Renal pelvis (tissue), 12 donors: ENCODE measurements at places on chromosomes 1 and 21.

- no peak for DNase-seq
Measured at GRCh38 chr1:16249596-16250241, 12.7 kb upstream of the CPLANE2 start.

DNA sequence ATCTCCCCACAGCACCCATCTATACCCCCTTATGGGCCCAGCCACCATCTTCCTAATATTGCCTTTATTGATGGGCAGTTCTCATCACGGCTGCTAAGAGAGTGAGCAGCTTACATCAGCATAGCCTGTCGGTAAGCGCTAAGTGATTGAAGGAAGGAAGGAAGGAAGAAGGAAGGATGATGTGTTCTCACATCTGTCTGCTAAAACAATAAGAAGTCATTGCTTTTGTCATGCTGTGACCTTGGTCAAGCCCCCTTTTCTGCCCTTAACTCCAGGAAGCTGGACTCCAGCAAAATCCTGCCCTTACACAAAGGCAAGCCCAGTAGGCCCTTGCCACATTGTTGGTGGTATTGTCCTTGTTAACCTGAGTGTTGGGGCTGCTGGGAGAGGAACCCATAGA is 165.0 kb downstream of the ETS2 start:
- DNase-seq = no peak

GRCh38 chr1:7614576-7615074 is 156.5 kb upstream of the VAMP3 start:
- DNase-seq = no peak

DNA sequence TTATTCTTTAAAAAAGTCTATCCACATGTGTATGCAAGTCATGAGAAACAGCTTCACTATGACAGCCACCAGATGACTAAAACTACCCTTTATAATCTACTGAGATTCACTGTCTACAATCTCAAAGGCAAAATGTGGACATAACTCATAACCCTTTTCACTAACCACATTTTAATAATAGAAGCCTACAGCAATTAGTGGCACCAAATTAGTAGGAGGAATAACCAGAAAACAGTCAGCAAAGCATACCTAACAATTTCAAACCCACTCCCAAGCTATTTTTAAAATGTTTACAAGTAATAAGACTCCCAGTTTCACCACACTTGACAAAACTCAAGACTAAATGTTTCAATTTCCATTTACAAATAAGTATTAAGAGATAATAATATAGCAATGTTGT is 442.9 kb downstream of the PTPRC start:
- DNase-seq = no peak

DNA sequence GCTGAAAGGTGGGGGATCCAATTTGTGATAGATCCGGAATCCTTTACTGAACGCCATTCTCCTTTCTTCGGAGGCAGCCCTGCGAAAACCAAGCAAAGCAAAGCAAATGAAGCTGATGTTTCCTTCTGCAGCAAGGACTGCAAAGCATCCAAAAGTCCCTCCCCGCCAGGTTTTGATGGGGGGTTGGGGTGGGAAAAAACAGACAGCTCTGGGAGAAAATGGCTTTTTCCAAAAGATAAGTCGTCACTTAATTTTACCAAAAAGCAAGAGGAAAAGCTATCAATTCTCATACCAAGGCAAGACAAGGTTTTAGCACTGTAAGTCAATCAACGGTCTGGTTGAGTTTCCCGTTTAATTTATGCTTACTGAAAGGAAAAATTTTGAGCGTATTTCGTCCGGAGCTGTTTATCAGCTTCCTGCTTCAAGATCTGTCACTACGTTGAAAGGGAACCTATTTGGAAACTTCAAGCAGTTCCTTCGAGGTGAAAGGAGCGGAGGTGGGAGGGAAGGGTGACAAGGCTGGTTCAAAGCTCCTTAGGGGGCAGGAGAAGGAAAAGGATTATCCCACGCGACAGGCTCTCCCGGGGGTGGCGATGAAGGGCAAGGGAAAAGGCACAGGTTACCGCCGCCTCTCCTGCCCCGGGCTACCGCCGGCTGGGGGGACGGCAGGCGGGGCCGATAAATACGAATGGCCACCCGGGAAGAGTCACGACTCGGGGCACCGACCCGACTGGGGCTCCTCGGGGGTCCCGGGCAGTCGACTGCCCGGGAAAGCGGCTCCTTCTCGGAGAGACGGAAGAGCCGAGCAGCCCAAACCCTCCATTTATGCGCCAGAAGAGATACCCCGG is 750 bp downstream of the SYNJ1 start:
- DNase-seq = peak; percentile 28

DNA sequence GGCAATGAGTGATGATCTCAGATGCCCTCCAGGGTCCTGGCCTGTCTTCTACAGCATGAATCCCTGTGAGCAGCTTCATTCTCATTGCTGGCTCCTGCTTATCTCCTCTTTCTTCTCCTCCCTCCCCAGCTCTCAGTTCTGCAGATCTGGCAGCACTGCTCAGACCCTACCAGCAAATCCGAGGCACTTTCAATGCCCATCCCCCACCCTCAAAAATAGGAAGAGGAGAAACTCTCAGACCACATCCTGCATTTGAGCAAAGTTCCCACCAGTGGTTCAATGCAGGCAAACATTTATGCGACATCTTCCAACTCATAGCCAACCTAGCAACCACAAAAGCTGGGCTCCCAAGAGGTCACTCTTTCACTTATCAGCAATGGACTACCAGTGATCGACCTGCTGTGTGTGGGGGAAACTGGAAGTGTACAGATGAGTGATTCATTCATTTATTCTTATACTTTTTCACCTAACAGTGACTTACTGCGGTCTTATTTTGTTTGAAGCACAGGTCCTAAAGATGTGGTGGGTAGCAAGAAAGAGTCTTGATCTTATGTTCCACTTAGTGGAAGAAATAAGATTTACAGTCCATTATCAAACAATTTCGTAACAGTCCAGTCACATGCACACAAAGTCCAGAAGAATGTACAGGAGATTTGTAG is 5.8 kb upstream of the CHI3L2 start:
- no peak for DNase-seq

DNA sequence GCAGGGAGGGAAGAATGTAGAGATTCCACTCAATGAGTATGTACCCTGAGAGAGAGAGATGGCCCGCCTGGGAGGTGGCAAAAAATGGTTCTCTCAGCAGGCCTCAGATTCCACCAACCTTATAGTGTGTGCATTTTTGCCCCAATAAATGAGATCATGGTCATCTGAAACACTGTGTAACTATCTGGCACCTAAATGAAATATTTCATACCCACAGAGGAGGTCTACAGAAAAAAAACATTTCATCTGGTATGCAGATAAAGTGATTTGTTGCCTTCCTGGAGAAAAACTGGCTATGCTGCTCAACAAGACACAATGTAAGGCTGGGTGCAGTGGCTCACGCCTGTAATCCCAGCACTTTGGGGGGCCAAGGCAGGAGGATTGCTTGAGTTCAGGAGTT is 4.9 kb downstream of the TMCO2 start:
- no peak for DNase-seq

GRCh38 chr1:229437443-229437842 is 3.5 kb upstream of the ACTA1 start:
- DNase-seq = no peak

- DNase-seq = no peak
Measured at GRCh38 chr1:215583185-215583749, 16.2 kb downstream of the KCTD3 start.

DNA sequence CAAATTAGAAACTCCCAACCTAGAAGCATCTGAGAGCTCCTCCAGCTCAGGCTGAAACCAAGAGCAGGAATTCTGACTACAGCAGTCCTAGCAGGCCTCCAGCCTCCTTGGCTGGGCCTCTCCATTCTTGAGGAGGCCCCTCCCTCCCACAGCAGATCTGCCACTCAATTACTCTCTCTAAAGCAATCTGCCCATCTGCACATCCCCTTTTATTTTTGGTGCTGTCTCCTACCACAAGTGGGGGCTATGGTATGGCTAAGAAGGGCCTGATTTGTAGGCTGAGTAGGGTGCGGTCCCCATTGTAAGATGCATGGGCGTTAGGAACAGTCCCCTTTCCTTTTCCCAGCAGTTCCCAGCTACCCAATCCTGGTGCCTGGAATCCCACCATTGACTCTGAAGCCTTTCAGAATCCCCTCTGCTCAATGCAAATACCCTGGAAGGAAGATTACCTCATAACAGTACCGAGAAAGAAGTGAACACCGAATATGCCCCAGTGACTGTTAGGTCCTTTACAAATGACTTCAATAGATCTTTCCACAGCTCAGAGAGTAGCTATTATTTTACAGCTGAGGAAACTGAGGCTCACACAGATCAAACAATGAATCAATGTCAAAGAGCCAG is 11.6 kb upstream of the TTC39A start:
- no peak for DNase-seq

GRCh38 chr1:78339490-78339889 is 151.3 kb upstream of the PTGFR start:
- no peak for DNase-seq

GRCh38 chr21:43676391-43676790 is 17.0 kb downstream of the RRP1B start:
- no peak for DNase-seq

DNA sequence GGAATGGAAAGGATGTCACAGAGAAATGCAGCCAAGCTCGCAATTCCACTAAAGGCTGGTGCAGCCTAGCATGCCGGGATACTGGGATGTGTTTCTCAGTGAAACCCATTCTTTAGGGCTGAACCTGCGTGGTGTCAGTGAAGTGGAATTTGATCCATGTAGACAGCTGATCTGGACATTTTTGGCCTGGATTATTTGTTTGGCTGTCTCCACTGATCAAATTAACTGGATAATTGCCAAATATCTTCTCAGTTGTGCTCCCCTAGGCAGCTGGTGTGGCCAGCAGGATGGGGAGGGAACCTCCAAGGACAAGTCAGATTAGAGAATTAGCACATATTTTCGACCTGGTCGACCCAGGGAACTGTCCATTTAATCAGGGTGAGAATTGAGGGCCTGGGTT is 318.4 kb downstream of the RPS6KC1 start:
- no peak for DNase-seq

GRCh38 chr1:203099805-203100515 is 14.1 kb upstream of the MYOG start:
- no peak for DNase-seq

- DNase-seq = no peak
Measured at GRCh38 chr1:220572416-220572815, 44.5 kb downstream of the MARK1 start.

DNA sequence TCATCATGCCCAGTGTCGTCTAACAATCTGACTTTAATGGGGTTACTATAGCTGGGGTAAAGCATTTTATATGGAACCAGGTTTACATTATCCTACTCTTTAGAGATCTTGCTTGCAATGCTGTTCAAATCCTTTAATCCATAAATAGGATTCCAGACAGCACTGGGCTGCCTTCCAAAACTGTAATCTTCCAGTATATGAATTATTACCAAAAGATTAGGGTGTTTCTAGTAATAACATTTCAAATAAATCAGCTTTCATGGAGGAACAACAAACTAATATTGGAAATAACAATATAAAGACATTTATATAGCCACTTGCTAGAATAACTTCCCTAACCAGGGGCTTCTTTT is 88.6 kb upstream of the PLXNA2 start:
- peak; percentile 48 for DNase-seq

- no peak for DNase-seq
Measured at GRCh38 chr1:173161510-173162221, 45.5 kb downstream of the TNFSF4 start.

GRCh38 chr1:167443757-167444156 is 74.6 kb downstream of the CD247 start:
- DNase-seq = no peak

GRCh38 chr1:211381481-211382181 is 55.0 kb downstream of the TRAF5 start:
- no peak for DNase-seq
